Subcutaneous adipose tissue (tissue), 4 donors: ENCODE measurements at places on chromosomes 7 and 10. TPM values are rescaled to one million over a fixed set of nuclear protein-coding genes. Genes with fewer than 3 reads are reported as not detected.

Gene HIBADH
- total RNA-seq, result 87.2 TPM

Gene INMT
- total RNA-seq, result 9.0 TPM

Gene TMEM229A
- not detected for total RNA-seq

Gene HERPUD2
- total RNA-seq, result 30.6 TPM

Gene NUDT1
- total RNA-seq, result 25.3 TPM

Gene DPP6
- total RNA-seq, result 0.19 TPM
